H9 (cell line): ENCODE measurements at places on chromosomes 1 and 21. TPM values are rescaled to one million over a fixed set of nuclear protein-coding genes. Genes with fewer than 3 reads are reported as not detected.

NPPB gene
- total RNA-seq, result 0.35 TPM in 1 of 2 replicates, not detected in the other

PRRX1 gene
- total RNA-seq, result not detected in 2 replicates

UBE2U gene
- total RNA-seq, result not detected in 2 replicates

DNA sequence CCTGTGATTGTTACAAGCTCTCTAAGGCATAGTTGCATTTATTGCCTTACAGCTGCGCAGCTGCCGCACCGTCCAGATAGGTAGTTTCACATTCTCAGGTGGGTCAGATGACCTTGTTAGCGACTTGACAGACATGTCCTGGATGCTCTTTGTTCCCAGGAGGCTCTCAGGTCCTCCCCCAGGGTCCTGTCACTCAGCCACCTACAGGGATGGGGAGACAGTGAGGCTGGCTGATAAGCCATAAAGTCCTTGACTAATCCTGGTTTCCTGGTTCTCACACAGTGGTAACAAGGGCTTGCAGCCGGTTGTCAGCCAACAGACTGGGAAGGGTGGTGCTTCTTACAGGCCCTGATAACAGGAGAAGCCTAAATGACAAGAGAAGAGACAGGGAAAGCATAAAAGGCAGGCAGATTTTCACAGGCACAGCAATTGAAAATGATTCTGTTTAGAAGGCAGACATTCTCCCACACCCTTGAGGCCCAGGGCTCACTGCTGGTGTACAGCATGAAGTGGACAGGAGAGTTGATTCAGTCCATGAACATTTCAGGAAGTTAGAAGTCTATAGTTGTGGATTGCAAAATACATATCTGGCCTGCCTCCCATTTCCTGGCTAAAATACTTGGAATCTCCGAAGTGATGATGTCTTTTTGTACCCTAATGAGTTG, 2.9 kb downstream of the ARF1 start:
- DNase-seq, result no peak

- DNase-seq, result no peak
Observed at GRCh38 chr1:86640161-86640670, 64.2 kb upstream of the SH3GLB1 start.

DNA sequence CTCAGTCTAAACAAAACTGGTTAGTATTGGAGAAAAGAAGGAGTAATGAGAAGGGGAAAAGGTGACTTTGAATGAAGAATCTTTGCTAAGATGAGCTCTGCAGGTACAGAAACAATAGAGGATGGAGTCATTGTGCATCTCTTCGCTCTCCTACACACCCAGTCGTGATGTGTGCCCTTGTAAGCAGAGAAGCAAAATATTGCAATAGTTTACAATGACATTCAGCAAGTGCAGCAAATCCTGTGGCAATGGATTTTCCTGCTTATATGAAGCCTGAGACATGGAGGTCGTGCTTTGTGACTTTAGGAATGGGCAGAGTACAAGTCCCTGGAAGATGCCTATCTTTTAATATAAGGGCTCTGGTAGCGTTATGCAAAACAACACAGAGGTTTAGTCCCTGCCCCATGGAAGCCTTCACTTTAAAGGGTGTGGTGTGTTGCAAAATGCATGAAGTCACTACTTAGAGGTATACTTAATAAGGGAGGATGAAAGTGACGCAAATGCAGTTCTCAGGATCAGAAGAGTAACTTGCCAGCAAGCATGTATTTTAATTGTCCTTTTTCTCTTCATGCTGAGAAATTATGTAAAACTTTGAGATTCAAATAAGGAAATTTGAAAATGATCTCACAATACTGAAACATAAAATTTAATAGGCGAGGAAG, 88.0 kb upstream of the IVNS1ABP start:
- no peak for DNase-seq

DNA sequence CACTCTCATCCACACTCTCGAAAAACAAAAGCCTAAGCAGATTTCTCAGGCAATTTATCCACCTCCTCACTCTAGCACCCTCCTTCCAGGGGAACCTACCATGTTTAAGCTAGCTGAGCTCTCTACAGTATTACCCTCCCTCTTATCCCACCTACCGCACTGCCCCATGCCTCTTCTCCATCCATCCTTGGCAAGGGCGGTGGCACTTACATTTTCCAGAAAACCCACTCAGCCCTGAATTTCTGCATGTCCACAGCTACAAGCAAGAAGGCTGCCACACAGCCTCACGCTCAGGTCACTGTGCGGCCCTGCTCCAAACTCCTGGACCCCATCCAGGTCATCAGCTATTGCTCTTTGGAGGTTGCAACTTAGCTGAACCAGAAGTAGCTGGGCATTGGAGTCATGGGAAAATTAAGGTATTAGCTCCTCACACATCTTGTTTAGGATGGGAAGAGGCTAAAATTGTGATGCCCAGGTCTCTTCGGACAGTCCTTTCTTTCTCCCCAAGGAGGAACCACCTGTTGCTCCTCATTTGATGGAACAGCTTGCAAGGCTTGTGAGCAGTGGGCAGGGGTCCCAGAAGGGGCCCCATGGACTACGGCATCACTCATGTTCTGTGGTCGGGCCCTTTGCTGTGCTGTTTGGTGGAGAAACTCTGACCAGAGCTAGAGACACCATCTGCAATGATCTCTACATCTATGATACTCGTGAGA, 1.1 kb downstream of the KLHDC9 start:
- DNase-seq, result no peak

DNA sequence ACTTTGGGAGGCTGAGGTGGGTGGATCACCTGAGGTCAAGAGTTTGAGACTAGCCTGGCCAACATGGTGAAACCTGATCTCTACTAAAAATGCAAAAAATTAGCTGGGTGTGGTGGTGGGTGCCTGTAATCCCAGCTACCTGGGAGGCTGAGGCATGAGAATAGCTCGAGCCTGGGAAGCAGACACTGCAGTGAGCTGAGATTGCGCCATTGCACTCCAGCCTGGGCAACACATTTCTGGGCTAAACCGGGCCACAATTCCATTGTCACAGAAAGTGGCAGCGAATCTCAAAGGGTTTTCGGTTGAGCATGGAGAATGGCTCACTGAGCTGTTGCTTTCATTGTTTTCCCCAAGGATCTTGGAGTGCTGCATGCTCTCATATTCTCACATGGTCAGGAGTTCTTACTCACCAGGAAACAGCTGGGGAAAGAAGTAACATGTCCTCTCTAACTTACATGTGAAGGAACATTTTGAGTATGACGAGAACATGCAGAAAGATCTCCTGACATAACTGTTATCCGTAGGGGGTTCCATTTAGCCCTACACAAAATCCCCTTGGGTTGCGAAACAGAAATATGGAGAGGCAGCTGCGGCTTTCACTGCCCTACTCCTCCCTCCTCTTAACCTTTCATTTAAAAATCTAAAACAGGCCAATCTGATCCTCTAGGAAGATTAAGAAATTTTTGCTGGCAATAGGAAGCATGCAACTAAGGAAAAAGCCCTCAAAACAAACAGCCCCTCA, 341.1 kb downstream of the PCP4 start:
- DNase-seq, result no peak

- no peak for DNase-seq
Observed at GRCh38 chr1:95287825-95288224, 53.8 kb downstream of the RWDD3 start.

DNA sequence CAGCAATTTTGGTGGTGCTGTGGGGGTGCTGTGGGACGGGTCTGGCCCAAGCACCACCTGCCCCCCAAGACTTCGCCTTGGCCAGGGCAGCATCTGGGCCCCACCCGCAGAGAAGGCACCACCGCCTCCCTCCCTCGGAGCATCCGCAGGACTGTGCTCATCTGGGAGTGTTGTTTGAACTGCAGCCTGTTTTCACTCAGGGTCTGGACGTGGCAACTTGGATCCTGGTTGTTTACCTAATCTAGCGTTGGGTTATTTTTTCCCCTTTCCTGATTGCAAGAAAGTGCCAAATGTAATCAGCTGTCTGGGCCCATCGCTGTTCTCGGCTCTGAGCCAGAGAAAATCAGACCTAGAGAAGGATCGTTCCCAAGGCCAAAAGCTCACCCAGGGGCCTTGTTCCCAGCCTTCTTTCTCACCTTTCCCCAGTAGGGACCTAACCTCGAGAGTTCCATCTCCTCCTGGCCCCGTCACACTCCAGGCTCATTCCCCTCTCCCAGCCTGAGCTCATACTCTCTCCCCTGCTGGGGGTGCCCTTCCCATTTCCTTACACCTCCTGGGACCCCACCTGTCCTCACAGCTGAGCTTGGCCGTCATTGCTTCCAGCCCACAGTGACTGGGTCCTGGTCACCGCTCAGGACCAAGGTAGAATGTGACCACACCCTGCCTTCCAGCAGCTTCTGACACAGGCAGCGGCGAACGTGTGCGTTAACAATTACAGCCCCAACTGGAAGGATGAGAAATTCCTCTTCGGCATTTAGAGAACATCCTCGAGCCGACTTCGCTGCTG, 72.0 kb upstream of the FAM20B start:
- DNase-seq, result no peak

GJA8 gene
- total RNA-seq, result not detected in 2 replicates

AQP10 gene
- total RNA-seq, result not detected in 2 replicates

- DNase-seq, result no peak
Observed at GRCh38 chr1:233993651-233994050, 89.2 kb downstream of the SLC35F3 start.

- no peak for DNase-seq
Observed at GRCh38 chr1:8154621-8155052, 128.5 kb upstream of the ERRFI1 start.

DNA sequence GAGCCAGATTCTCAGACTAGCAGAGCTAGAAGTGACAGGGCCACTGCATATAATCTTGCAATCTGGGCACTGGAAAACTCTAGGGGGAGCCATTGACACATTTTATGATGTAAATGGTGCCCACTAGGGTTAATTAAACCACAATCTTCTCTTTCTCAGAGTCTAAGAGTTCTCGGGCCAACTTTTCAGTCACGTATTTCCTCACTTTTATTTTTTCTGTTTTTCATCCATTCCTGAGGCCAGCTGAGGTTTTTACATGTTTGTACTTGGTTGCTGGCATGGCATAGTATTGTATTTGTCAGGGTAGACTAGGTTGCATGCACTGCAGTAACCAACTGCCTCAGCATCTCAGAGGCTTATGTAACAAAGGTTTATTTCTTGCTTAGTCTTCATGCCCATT, 138.2 kb downstream of the ZNF326 start:
- DNase-seq, result peak; percentile 36

NGF gene
- total RNA-seq, result 0.22 TPM in 1 of 2 replicates, not detected in the other

DNA sequence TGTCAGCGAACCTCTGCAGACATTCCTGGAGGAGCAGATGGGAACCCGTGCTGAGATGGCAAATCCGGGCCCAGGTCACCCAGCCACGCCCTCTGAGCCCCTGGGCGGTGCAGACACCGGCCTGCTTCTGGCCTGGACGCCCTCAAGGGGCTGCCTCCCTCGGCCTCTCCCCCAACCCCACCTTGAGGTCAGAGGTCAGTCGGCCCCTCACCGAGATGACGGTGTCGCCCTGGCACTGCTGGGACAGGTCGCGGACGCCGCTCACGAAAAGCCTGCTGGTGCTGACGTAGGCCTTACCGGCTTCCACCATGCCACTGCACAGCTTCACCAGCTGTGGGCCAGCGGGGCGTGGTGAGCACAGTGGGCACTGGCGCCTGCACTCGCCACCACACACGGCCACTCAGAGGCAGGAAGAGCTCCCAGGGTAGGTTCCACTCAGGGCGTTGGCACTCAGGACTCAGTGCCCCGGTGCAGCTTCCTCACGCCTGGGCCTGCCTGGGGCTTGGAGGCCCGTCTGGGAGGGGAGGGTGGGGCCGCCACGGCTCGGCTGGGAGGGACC, 4.7 kb downstream of the ACAP3 start:
- DNase-seq, result no peak

DNA sequence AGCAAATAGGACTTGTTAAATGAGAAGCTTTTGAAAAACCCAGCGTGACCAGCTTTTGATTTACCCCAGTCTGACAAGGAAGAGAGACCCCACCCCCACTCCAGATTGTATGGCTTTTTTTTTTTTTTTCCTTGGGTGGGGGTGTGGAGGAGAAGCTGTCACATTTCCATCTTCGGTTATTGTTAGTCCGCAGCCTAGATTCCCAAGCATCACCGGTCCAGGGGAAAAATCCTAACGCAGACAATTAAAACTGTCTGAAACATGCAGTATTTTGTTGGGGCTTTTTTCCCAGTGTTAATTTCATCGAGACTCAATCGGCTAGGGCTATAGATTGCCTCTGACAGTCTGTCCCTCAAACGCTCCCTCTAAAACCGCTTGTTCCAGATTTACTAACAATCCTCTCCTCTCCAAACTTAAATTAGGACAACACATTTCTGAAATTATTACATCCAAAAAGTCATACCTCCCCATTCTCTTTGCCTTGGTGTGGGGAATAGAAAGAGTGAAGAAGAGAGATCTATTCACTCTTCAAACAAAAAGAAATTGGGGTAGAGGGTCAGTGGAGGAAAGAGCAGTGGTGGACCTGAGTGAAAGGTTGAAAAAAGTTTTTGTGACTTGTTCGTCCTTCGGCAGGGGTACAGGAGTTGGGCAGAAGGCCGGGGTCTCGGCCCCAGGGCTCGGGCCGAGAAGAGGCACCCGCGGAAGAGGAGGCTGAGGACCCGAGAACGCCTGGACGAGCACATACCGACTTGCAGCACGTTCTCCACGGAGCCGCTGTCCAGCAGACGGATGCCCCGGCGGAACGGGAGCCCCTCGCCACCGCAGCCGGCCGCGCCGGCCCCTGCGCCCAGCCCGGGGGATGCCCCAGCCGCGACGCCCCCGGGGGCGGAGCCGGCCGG, 1.1 kb downstream of the ZSWIM5 start:
- DNase-seq, result peak; percentile 61

GRCh38 chr1:70909262-70909822, 138.3 kb downstream of the PTGER3 start:
- DNase-seq, result no peak

KIF17 gene
- 3.4 and 5.1 TPM in 2 replicates for total RNA-seq

DNA sequence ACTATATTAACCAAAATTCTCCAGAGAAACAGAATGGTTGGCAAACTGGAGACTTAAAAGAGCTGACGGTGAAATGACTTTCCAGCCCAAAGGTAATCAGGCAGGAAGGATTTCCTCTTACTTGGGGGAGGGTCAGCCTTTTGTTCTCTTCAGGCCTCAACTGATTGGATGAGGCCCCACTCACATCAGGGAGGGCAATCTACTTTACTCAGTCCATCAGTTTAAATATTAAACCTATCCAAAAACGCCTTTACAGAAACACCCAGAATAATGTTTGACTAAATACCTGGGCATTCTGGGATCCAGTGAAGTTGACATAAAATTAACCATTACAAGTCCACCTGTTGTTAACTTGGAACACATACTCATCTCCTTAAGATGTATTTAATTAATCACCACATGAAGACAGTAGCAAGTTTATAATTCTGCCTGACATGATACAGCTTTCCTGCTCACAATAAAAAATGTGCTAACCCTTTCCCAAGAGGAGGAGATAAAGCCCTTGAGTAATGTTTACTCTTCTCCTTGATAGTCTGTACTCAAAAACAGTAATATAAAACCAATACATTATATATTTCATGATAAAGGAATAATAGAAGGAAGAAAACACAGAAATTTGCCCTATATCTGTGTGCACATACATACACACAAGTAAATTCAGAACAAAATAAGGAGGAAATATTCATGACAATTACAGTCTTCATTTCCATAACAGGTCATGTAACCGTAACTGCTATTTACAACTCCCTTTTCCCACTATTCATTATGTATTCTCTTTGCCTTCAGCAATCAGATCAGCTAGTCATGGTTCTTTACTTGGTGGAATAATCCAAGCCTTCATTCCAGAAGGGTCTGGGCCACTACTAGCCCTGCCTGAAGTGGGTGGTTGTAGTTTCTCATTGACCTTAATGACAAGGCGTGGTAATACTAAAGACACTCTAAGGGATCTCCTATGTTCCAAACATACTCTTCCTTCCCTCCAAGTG, 107.5 kb upstream of the RUNX1 start:
- DNase-seq, result no peak

- no peak for DNase-seq
Observed at GRCh38 chr21:21085206-21085605, 87.0 kb downstream of the NCAM2 start.

NEK2 gene
- 16.7 and 17.6 TPM in 2 replicates for total RNA-seq

MARK1 gene
- 17.5 and 17.8 TPM in 2 replicates for total RNA-seq

DNAI4 gene
- 0.81 and 1.4 TPM in 2 replicates for total RNA-seq
